Activated CD8-positive, alpha-beta memory T cell treated with anti-CD3 and anti-CD28 coated beads for 1 hour (primary cell): ENCODE measurements at places on chromosomes 4 and X.

DNA sequence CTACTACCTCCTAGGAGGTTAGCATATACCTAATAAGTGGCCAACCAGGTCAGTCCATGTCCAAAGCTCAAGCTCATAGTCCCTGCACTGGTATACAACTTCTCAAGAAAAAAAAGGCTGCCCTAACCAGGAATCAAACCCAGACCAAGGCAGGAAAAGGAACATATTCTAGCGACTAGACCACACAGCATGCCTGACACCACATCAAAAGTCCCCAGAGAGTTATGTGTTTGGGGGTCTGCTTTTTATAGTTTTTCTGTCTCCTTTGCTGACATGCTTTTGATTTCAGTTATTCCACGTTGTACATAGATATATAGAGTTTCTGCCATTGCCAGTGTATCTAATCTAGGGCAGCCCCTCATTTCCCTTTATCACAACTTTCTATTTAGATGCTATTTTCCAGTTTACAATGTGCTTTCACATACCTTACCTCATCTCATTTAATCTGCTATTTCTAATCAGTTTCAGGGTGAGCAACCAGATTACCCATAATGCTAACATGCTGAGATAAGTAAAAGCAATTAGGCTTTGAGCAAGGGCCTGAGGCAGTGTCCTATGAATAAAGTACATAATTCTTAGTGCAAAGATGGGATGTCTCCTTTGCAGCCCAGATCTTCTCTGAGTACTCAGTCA, 17.8 kb downstream of the ARHGEF6 start:
- DNase-seq = no peak

DNA sequence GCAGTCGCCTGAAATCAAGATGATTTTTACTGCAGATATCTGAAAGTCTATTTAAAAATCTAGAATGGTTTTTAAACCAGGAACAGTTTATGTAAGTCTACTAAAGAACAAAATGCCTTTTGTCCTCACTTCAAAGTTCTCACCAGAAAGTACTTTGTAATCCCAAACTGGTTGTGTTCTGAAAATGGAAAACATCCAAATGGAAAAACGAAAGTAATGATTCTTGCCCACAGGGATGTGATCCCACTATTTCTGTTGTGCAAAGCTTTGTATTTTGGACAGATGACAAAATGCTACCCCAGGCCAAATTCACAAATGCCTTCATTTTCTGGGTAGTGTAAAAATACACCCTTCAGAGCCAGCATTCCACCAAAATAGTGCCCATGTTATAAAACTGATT, 265.5 kb upstream of the FTHL17 start:
- no peak for DNase-seq

DNA sequence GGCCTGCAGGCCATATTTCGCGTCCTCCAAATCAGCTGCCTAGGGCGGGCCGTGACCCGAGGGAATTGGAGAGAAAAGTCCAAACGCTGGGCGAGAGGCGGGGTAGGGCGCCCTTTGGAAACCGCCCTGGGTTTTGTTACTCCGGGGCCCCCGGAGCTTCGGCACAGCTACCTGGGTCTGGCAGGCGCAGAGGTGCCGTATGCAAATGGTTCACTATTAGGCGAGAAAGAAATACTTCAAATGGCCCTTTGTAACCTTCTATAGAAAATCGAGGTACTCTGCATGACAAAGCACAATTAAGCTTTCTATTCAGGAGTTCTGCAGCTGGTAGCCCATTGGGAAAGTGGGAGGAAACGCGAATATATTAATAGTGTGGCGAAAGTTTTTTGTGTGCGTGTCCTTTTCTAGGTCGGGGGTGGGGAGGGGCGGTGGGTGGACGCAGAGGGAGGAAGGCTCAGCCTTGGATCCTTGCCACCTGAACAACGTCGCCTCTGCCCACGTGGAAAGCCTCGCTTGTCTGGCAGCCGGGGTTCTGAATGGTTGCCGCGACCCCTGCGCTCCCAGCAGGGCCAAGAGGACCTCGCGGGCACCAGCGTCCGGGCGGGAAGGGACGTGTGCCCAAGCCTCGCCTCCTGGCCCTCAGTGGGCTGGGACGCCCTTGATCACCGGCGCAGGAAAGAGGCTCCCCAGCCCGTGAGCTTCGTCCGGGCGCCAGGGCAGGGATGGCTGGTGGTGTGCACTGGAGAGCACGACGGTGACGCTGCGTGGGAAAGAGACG, 9.5 kb downstream of the GSX2 start:
- no peak for DNase-seq

DNA sequence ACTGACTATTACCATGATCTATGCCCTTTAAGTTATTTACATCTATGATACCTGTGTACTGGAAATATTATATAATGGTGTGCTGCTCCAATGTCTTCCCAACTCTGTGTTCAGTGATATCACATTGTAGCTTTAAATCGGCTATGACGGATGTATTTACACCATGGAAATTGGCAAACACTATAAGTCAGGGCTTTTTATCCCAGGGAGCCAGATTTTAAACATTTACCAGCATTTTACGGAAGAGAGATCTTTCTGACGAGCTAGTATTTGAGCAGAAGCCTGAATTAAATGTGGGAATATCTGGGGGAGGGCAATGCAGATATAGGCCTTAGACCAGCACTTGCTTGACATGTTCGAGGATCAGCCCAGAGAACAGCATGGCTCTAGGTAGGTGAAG, 7.7 kb upstream of the PGM2 start:
- DNase-seq = no peak

DNA sequence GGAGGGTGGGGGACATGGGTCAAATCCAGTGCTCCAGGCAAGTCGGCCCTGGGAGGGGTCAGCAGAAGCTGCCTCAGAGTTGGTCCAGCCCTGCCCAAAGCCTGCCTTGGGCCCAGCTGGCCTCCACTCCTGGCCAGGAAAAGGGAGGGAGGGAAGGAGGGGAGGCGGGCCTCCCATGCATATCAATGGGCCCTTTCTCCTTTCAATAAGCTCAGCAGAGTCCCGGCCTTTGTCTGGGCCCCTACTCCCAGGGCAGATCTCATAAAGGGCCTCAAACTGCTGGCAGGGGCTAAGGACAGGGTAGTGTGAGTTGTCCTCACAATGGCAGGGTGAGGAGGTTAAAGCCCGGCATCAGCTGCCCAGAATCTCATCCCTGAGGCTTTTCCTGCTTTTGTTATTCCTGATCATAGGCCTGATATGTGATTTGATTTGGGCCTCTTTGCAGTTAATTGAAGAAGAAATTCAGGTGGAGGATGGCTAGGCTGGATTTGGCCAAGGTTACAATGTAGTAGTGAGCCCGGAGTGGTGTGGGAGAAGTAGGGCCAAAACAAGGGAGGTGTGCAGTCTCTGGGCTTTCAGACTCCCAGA, 121.1 kb upstream of the ATP6AP2 start:
- no peak for DNase-seq

GRCh38 chr4:35966566-35966965, 277.7 kb downstream of the ARAP2 start:
- DNase-seq = no peak

DNA sequence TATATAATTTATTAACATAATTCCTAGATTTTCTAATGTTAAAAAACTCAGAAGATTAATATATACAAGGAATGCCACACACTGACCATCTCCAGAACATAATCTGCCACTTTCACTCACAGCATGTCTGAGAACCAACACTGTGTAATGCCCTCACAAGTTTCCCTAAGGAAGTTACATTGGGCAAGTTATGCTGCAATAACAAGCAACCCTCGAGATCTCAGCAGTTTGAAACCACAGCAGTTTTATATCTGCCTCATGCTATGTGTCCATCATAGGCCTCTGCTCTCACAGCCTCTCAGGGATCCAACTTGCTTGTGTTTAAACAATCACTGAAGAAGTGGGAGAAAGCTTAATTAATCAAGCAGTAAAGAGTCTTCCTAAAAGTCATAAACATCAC, 250.0 kb upstream of the SLC7A11 start:
- no peak for DNase-seq

DNA sequence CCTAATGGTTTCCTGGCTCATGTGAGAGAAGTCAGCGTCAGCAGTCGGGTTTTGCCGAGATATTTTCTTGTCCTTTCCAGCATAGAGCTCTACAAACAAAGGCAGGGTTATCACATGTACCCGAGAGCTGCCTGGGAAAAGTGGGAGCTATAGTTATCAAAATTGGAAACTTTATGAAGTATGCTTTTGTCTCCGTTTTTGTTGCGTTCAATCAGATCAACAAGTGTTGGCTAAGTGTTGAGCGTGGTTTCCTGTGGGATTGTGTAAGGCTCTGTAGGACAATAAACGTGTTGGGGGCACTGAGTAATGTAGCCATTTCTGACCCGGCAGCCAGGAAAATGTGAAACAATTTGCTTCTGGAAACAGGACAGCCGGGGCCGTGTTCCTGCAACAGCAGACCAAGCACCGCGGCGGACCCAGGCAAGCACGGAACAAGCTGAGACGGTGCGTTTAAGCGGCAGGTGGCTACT, at the start of gene BMX:
BMX (plus strand) TSS at position 311 of the 470 bp plus-strand sequence. CDS start 7,547 bp downstream, outside the sequence.
- no peak for DNase-seq

DNA sequence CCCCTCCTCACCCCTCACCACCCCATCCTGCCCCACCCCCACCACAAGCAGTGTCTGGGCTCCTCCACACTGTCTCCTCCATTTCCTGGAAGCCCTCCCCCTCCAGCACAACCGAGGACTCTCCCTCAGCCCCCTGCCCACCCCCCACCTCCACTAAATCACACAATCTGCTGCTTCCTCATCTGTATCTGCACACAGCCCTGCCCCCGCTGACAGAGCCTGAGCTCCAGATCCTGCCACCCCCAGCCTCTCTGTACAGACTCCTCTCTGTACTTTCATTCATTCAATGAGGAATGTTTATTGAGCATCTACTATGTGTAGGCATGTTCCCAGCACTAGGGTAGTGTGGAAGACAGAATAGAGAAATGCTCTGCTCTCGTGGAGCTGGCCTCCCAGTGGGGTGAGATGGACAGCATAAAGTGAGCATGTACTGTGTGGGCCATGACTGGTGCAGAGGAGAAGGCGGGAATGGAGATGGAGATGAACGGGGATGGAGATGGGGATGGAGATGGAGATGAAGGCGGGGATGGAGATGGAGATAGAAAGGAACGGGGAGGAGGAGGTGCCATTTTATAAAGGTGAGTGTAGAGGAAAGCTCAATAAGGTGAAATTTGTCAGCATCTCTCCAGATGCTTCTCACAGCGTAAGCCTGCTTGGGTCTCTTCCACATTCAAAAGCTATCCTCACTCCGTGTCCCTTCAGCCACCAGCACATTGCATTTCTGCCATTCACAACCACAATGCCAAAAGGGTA, 2.5 kb upstream of the PPP2R2C start:
- no peak for DNase-seq

DNA sequence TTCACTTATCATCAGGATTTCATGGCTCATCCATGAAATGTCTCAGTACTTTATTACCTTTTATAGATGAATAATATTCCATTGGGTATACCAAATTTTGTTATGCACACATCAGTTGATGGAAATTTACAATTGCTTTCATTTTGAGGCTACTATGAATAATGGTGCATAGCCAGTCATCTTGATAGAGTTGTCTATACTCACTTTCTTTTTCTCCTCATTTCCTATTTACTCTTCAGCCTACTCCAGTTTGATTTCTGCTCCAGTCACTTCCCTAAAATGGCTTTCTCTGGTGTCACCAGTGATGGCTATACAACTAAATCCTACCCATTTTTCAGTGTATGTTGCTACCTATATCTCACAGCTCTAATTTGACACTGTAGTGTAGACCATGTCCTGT, 743.5 kb upstream of the MAGEB2 start:
- no peak for DNase-seq

DNA sequence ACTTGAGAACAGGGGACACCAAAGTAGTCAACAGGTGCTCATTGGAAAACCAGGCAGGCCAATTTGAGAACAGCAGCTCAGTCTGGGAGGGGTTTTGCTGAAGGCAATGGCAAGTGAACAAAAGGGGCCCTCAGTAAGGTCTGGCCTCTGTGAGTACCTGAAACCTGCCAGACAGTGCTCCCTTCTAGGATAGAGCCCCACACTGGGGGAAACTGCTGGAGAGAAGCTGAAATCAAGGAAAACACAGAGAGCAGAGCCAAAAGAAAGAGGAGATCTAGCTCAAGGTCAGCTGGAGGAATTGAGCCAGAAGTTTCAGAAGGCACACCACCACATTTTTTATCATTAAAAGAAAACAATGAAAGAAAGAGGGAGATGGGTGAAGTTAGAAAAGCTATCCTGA, 28.2 kb downstream of the PNMA6E start:
- DNase-seq = no peak

DNA sequence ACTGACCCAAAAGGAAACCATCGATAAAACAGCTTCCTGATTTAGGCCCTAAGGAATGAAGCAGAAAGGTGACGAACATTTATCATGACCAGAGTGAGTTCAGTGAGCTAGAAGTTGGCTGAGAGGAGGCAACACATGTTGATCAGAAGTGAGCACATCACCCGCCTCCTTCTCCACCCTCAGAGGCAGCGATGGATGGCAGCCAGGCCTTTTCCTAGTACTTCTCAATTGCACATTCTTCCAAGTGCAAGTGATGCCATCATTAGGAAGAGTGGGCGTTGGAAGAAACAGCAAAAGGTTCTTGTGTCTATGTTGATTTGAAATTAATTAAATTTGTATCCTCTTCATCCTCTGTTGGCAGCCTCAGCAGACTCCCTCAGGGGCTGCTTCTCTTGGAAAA, 51.7 kb downstream of the TMEM154 start:
- no peak for DNase-seq

- no peak for DNase-seq
These were observed 196.4 kb downstream of the LRBA start for GRCh38 chr4:150818661-150819060.

GRCh38 chrX:149648932-149649331, 17.3 kb upstream of the TMEM185A start:
- no peak for DNase-seq

- DNase-seq = no peak
These were observed 803.9 kb upstream of the PCDH10 start for GRCh38 chr4:132344924-132345828.

DNA sequence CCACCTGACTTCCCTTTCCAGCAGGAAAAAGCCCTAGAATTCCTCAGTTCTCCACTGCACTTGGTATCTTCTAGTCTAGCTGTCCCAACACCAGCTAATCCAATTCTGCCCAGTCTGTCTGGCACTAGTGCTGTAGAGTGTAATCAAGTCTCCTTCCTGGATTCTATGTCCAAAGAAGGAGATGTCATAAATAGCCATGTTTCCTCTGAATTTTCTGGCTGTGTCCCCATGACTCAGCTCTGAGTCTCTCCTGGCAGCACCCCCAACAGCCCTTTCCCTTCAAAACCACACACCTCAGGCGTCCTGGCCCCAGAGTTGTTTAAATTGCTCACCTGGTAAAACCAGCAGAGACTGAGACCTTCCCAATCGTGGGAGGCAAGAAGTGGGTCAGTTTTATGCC, 197.2 kb downstream of the GRXCR1 start:
- DNase-seq = no peak
